ENCODE measurements at places on chromosomes 1 and 21.

- DNase-seq: no peak
These were observed 151.3 kb upstream of the COL6A1 start for GRCh38 chr21:45830221-45830640.

- DNase-seq: no peak
These were observed 45.5 kb downstream of the TNFSF4 start for GRCh38 chr1:173161510-173162221.

GRCh38 chr1:63068626-63069025, 253.7 kb upstream of the FOXD3 start:
- no peak for DNase-seq

DNA sequence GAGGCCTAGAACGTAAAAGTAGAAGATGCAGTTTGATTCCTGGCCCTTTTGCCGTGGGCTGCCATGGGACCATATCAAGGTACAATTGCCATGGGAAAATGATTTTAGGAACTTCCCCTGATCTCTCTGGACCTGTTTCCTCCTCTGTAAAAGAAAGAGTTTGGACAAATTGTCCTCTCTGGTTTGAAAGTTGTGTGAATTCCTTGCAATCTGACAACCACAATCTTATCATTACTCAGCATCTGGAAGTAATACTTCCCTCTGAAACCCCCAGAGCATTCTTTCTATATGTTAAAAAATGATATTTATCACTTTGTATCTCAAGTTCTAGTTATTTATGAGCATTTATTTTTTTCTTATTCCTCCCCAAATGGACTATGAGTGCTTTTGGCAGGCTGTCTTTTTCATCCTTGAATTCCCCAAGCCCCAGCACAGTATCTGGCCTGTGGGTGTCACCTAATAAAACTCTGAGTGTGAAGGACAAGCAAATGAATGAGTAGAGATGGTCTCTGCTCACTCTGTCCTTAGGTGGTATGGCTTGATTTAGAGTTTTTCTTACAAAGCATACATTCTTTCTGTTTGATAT, 181.1 kb downstream of the DYRK1A start:
- DNase-seq: no peak

- no peak for DNase-seq
These were observed 62.8 kb downstream of the SLX9 start for GRCh38 chr21:45002381-45003204.

DNA sequence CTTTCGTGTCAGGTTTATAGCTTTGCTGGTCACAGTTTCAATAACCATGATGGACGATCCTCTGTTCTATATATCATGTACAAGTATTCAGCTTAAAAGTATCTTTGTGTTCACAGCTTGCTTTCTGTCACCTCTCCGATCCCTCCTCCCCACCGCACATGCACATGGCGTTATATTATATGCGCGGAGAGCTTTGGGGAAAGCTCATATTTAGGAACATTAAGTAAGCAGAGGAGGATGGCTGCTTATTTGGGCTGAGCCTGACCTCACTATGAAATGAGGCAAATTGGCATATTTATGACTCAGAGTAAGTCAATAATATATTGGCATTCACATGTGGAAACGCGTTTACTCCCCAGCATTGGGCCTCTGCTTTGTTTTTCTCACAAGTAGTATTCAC, 360.5 kb downstream of the HLX start:
- DNase-seq: no peak

DNA sequence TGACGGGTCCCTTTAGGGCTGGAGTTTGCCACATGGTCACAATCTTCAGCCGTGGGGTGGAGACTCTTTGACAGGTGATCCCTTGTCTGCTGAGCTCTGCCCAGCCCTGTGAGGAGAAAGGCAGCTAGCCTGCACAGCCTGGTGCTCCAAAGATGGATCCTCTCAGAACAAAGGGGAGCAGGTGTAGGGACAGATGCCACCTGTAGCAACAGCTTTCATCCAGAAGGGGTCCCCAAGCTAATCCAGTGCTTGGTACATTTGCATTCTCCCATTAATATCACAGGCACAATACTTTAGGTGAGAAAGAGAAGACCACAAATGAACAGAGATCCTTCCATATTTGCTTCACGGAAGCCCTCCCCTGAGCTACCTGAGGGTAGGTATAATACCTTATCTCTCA, 93.2 kb downstream of the CCDC185 start:
- DNase-seq: no peak

GRCh38 chr1:82392513-82392912, 591.8 kb downstream of the ADGRL2 start:
- DNase-seq: no peak

- DNase-seq: peak; percentile 45
These were observed 73.7 kb downstream of the LRRC8D start for GRCh38 chr1:89894210-89895201.

GRCh38 chr1:242059976-242060375, 61.1 kb upstream of the MAP1LC3C start:
- DNase-seq: no peak

- DNase-seq: no peak
These were observed 76.6 kb downstream of the ABCA4 start for GRCh38 chr1:94044290-94044790.

GRCh38 chr21:45998871-45999580, 17.5 kb downstream of the COL6A1 start:
- DNase-seq: no peak

- DNase-seq: no peak
These were observed 11.7 kb upstream of the TDRD10 start for GRCh38 chr1:154490317-154490716.

DNA sequence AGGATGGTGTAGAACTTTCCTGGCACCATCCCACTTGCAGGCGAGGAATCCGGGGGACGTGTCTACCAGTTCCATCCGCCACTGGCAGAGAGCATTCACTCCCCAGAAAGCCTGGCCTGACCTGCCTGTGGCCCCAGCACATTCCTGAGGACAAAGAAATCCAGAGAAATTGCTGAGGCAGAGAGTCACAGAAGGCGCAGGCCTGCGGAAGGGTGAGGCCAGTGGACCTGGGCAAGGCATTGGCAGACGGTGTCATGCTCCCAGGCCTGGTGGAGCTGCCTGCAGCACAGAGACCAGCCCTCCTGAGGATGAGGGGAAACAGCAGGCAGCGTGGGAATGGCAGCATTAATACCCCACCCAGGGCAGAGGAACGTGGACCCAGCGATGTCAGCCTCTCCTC, 81.2 kb upstream of the F3 start:
- DNase-seq: peak; percentile 30

DNA sequence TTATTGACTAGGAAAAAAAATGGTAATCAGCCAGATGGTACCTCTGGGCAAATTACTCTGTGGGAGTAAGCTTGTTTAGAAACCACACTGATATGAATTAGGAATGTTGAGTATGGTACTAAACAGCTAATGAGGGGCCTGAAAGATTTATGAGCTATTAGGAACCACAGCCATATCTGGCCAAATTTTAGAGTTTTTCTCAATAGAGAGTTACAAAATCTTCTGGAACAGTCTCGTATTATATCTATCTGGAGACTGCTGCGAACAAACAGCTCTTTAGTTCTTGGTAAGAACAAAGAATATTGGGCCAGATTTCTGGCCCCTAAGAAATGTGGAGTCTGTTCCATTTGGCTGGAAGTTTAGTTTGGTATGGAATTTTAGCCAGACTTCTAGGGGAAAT, 4.9 kb upstream of the PODN start:
- no peak for DNase-seq

GRCh38 chr1:7485086-7485780, 285.9 kb upstream of the VAMP3 start:
- no peak for DNase-seq

- DNase-seq: no peak
These were observed 52.1 kb downstream of the KCNAB2 start for GRCh38 chr1:6097824-6098223.

- DNase-seq: no peak
These were observed 24.9 kb downstream of the CNIH3 start for GRCh38 chr1:224641030-224641429.

DNA sequence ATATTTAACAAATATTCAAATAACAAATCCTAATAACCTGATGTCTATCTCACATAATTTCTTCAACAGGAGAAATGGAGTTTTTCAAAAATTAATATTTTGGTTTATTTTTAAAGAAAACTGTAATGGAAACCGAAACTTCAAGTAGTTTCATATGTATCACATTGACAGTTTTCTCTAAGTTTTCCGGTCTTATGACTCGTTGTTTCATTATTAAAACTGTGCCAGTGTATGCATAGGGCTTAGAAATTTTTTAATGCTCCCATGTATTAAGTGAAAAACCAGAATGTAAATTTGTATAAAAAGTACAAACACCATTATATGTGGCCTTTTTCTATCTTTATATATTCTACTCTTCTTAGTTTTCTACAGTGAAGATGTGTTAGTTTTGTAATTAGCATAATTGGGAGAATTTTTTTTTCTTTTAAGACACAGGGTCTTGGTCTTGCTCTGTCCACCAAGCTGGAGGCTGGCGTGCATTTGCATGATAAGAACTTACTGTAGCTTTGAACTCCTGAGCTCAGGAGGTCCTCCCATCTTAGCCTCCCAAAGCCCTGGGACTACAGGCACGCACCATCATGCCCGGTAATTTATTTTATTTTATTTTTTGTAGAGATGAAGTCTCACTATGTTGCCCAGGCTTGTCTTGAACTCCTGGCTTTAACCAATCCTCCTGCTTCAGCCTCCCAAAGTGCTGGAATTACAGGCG, 43.9 kb upstream of the SAMSN1 start:
- DNase-seq: no peak

DNA sequence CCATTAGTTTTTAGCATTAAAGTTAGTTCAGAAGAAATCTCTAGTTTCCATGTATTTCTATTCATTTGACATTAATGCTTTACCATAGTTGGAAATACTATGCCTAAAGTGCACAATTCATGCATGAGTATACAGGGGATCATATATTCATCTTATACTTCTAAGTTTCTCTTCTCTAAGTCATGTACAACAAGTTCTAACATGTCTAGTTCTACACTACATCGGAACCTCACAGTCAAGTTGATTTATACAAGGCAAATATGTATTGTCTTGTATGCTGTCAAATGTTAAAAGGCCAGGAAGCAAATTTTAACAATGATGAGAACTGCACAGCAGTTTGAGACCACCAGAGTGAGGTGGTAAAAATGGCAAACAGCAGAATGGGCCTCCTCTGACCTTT, 22.9 kb upstream of the MOB3C start:
- no peak for DNase-seq

DNA sequence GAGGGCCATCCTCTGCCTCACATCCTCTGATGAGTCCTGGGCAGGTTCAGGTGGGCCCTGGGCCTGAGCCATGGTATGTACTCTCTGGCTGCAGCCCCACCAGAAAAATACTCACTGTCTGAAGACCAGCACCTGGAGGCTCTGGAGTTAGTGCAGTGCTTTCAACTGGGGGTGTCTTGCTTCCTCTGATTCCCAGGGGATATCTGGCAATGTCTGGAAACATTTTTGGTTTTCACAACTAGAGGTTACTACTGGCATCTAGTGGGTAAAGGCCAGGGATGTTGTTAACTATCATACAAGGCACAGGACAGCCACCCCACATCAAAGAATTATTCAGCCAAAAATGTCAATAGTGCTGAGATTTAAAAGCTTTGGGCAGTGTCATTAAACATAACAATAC, 152.7 kb downstream of the HIVEP3 start:
- DNase-seq: no peak

GRCh38 chr1:118110580-118110979, 74.4 kb downstream of the SPAG17 start:
- no peak for DNase-seq

GRCh38 chr1:10046356-10047085, 13.8 kb downstream of the UBE4B start:
- no peak for DNase-seq

- DNase-seq: no peak
These were observed 92.2 kb upstream of the KCTD3 start for GRCh38 chr1:215474940-215475339.

DNA sequence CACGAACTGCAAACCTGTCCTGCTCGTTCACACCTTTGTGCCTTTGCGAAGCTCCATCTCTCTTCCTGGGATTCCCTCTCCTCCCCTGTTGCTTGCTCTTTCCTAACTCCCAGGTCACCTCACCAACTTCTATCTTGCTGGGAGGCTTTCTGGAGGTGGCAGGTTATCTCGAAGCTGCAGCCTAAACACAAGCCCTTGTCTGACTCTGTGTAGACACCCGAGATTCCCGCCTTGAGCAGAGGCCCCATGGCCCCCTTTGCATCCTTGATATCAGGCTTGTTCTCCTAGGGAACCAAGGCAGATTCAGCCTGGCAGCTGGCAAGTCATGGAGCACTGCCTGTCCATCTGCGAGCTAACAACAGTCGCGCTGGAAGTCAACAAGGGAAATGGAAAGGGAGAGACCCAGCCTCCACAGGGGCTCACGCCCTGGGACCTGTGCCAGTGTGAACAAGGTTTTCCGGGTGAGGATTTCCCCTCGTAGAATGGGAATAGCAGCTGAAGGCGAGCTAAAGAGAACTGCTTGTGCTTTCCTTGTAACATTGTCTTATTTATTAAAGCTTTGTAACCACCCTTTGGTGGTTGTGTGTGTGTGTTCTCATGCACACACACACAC, 109.5 kb upstream of the JUN start:
- no peak for DNase-seq

GRCh38 chr1:243230914-243231313, 24.2 kb downstream of the CEP170 start:
- no peak for DNase-seq

- no peak for DNase-seq
These were observed 513.6 kb downstream of the PLPP3 start for GRCh38 chr1:56065729-56066128.

- no peak for DNase-seq
These were observed 43.4 kb upstream of the PALMD start for GRCh38 chr1:99602404-99602969.

- no peak for DNase-seq
These were observed 425.1 kb upstream of the ADAMTS5 start for GRCh38 chr21:27391990-27392389.

- DNase-seq: peak; percentile 29
These were observed 85.1 kb upstream of the LMO4 start for GRCh38 chr1:87243573-87243972.

DNA sequence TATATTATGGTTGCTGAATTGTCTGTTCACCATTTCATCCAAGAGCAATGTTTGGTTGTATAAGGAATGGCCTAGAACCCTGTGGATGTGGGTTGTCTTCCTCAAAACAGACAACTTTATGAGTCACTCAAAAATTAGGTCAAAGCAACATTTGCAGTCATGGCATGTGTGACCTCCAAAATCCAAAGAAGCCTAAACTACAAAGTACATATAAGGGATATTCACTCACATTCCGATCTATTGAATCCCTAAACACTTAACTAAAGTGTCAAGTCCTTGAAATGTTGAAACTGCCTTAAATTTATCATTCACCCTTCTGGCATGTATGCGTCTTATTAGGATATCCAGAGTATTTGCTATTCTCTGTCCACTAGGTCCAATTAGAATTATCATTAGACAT, 491.5 kb downstream of the NUF2 start:
- DNase-seq: no peak

All from AG08396 (cell line).